Stimulated activated CD8-positive, alpha-beta memory T cell treated with anti-CD3 and anti-CD28 coated beads, Interleukin-4, amount 100 ng/mL, for 1 hour (primary cell): ENCODE measurements at places on chromosomes 12 and 14.

GRCh38 chr12:120167529-120168095 lies 26.9 kb downstream of the GCN1 start:
- DNase-seq: no peak

DNA sequence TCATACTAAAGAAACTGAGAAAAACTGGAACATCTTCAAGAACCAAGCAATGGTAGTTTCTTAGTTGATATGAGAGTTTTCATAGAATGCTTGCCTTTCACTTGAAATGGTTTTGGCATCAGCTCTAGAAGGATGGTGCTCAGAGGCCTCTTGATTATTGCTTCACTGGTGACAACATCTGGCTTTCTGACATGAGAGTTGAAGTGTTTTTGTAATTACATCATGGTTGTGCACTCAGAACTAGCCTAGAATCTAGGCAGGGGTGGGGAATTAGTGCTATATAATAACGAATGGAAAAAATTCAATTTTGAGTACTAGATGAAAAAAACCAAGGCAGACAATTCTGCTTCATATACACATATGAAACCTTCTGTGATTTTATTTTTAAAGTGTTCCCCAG lies 172.8 kb upstream of the LMNTD1 start:
- no peak for DNase-seq

- no peak for DNase-seq
Observed at GRCh38 chr14:61929651-61930050, 167.4 kb downstream of the SNAPC1 start.

DNA sequence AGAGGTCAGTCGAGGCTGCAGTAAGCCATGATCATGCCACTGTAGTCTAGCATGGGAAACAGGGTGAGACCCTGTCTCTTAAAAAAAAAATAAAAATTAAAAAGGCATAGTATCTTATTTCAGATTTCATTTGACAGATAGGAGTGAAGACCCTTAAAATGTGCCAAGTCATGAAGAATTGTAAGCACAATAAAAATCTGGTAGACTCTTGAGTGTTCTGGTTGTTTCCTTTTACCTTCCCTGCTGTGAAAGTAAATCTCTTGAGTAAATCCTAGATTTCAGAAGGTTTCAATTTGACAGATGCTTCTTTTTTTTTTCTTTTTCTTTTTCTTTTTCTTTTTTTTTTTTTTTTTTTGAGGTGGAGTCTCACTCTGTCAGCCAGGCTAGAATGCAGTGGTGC lies 109.0 kb downstream of the ESR2 start:
- no peak for DNase-seq

GRCh38 chr14:73789989-73790581 lies 61.5 kb upstream of the PTGR2 start:
- DNase-seq: no peak

GRCh38 chr14:99213101-99213500 lies 58.9 kb downstream of the BCL11B start:
- no peak for DNase-seq

- DNase-seq: no peak
Observed at GRCh38 chr12:28869197-28869596, 279.9 kb upstream of the FAR2 start.

GRCh38 chr14:102508410-102508773 lies 1.2 kb downstream of the ANKRD9 start:
- no peak for DNase-seq

DNA sequence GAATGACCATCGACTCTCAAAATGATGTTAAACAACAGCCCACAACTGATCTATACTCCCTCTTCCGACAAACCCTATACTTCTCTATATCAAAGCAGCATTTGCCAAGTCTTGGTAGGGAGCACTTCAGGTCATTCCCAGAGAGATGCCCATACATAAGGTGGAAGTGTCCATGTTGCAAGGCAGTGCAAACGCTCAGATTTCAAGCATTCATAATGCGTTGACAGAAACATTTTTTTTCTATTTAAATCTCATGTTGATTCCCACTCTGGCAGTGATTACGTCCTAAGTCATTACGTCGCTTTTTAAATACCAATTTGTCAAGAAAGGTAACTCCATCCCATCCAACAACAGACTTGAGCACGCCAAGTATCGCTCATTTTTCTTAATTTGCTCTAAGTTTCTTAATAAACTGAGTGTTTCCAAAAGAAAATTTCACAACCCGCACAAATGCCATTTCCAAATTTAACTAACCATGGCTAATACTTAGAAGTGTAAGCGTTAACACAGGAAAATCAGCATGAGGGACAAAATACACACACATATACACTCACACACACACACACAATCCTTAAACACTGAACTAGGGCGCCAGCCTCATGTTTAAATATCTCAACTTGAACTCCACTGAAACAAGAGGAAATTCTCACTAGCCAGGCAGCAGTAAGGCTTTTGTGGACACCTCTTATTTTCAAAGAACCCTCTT lies 1.1 kb downstream of the GXYLT1 start:
- DNase-seq: no peak

DNA sequence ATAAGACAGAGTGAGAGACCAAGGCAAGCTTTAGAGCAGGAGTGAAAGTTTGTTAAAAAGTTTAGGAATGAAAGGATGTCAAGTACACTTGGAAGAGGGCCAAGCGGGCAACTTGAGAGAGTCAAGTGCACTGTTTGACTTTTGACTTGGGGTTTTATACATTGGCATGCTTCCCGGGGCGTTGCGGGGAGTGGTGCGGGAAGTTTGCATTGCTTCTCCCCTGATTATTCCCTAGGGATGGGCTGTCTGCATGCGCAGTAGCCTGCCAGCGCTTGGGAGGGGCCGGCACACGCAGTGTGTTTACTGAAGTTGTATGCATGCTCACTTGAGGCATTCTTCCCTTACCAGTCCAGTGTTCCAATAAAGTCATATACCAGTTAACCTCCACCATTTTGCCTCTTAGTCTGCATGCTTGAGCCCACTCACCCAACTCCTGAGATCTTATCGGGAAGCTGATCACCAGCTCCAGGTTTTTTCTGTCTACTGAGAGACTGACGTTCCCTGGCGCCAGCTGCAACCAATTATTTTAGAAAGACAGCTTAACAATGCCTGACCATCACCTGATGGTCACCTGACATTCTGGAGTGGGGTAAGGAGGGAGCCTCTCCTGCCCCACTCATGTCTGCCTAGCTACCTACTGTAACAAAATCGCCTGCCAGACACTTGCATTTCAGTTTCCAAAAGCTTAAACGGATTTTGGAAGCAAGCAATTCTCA lies 53.2 kb downstream of the DACT1 start:
- no peak for DNase-seq

DNA sequence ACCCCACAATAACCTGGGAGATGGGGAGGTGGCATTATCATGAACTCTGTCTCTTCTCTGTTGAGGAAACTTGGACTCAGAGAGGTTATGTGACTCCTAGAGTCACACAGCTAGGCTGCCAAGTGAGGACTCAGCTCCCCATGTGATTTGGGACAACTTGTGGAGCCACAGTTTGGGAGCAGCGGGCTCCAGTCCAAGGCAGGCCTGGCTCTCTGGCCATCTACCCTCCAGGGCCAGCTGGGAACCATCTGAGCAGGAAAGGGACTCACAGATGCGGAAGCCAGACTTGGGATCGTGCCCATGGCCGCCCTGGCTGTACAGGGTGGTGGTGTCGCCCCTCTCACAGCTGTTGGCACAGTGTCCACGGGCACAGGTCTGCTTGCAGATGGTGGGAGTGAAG lies 59.1 kb downstream of the ISCA2 start:
- DNase-seq: no peak

- no peak for DNase-seq
Observed at GRCh38 chr12:110776410-110776809, 33.7 kb upstream of the PPP1CC start.

- DNase-seq: no peak
Observed at GRCh38 chr12:113113397-113113796, 22.2 kb downstream of the RASAL1 start.

- DNase-seq: no peak
Observed at GRCh38 chr14:61296719-61297502, 15.8 kb upstream of the TMEM30B start.

GRCh38 chr14:97410667-97411620 lies 613.8 kb downstream of the VRK1 start:
- DNase-seq: no peak

- DNase-seq: no peak
Observed at GRCh38 chr12:112894128-112894527, 12.6 kb upstream of the OAS1 start.

- DNase-seq: no peak
Observed at GRCh38 chr14:40576880-40577478, 1029.7 kb upstream of the LRFN5 start.

DNA sequence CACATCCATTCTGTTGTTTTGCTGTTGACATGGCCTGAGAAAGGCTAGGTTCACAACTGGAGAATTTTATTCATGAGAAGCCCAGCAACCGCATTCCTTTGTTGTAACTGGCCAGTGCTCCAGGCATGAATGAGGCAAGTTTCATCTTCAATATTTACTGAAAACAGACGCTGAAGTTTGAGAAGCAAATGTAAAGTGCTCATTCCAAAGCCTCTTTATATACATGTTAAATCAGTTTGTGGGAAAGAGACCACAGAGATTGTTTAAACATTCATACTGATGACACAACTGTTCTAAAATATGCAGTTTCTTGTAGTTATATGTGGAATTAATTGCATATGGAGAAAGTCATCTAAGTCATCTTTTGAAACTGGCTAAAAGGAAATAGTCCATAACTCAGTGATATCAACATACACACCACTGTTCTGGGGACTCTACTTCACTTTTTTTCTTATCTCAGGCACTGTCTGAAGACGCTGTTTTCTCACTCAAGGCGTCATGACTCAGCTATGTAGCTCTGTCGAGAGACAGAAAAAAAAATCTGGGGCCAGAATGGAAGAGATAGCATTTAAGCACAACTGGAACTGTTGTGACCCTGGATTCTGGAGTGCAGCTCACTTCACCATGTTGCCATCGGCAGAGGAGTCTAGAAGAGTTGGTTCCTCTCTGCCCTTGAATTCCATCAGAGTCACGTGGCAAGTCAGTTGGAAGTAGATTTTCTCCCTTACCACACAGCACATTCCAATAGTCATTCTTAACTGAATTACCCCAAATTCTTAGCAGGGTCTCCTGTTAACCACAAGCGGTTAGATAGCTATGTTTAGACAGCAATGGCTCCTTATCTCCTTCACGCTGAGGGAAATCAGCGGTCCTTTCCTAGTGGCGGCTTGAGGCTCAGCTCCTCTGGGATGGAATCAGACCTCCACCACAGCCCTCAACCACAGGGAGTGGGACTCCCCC lies 258.4 kb upstream of the HMGA2 start:
- no peak for DNase-seq
